ENCODE measurements at places on chromosomes 5 and 9. TPM values are rescaled to one million over a fixed set of nuclear protein-coding genes. Genes with fewer than 3 reads are reported as not detected.

GRCh38 chr5:174723979-174724483, 351 bp upstream of the MSX2 start:
- DNase-seq, result peak; percentile 40

DNA sequence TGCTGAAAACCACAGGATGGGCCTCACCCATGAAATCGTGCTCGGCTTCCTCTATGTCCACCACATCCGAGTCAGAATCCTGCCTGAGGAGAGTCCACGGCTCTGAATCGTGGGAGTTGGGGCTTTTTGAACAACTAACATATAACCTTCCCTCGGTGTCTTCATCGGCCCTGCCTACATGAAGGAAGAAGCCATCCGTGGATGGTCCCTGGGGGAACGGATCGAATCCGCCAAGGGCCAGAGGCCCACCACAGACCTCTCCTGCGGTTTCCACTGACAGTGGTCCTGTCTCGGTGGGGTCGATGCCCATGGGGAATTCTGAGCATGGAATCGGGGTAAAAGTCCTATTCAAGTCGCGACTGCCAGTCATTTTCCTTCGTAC, 85.0 kb downstream of the CAMSAP1 start:
- no peak for DNase-seq

GRCh38 chr9:121123816-121124535, 49.2 kb downstream of the CNTRL start:
- no peak for DNase-seq

GRCh38 chr5:57317341-57317740, 143.5 kb downstream of the GPBP1 start:
- no peak for DNase-seq

The IFNK gene
- total RNA-seq, result not detected

The SPATA31E1 gene
- total RNA-seq, result not detected

The ARHGEF37 gene
- 23.5 TPM for total RNA-seq
